Stimulated activated CD4-positive, alpha-beta T cell treated with anti-CD3 and anti-CD28 coated beads, Interleukin-15, amount 100 ng/mL, for 1 hour (primary cell): ENCODE measurements at places on chromosomes 2 and 18.

DNA sequence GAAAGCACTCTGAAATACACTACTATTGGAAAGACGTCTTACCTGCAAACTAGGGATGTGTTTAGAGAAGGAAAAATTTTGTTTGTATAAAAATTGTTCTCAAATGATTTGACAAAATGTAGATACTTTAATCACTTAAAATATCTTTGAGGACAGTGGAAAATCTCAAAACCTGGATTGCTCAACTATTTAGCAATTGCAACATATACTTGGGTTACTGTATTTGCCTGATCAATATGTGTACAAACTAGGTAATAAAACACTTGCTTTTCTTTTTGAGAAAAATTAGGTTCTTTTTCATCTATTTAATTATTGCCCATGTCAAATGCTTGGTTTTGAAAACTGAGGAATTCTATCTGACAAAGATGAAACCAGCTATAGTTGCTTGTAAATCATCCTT lies 60.9 kb downstream of the CPS1 start:
- no peak for DNase-seq

- DNase-seq, result no peak
Measured at GRCh38 chr18:14104906-14105748, 27.1 kb downstream of the ZNF519 start.

DNA sequence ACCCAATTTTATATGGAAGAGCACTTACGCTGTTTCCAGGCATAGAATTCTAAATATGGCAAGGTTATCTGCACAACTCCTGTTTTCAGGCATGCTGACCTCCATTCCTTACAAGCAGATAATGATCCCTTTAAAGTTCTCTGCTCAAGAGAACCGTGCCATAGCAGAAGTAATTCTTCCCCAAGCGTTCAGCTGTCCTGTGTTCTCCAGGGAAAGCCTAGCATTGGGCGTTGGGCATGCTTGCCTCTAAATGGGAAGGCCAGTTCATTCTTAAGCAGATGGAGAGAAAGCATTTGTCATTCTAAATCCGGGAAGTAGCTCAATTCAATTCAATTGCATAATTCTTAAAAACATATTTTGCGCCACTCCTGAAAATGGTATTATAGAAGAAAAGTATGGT lies 55.7 kb upstream of the EML4 start:
- DNase-seq, result no peak

DNA sequence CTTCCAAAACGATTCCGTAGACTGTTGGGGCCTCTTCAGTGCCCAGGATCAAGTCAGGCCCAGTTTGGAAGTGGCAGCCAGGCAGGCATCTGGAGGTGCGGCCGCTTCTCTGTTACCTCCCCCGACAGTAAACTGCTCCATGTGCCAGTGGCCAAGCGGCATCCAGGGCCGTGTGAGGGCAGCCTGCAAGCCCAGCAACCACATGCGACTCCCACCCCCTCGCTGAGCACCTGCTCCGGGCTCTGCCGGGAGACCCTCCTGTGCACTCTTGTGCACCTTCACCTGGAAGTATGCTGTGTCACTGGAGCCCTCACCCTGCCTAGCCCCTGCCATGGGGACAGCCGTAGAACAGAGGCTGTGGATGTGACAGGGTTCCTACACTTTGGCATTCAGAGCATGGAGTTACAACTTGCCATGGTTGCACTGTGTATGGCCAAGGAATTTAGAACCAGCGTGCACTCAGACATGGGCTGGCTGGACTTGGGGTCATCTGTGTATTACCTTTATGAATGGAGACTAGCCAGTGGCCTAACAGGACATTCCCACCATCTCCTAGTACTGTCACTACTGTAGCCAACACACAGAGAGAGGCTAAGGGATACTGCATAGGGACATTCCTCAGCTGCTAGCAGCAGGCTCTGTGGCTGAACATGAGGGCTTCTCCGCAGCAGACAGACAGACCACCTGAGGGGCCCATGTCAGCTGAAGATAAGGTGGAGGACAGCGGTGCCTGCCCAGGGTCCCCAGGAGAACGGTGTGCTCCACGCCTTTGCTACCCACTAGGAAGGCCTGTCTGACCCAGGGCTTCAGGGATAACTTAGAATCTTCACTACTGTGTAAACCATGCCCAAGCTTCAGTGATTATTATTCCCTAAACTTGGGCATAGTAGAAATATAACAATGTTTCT lies 25.0 kb upstream of the FAHD2A start:
- no peak for DNase-seq

DNA sequence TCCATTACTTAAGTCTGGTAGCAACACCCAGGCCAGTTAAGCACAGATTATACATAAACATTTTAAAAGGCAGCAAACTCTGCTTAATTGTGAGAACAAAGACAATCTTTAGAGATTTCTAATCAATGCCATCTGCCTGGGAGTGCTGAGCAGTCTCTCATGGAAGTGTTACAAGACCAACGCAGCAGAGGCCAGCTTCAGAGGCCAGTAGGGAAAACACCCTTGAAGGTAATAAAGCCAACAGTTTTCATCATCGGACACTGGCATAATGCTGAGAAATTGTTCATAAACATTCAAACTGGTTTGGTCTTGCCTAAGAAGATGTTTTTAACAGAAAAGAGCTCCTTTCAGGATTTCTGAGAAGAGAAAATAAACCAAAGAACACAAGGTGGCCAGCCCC lies 35.0 kb downstream of the EPB41L3 start:
- DNase-seq, result no peak

GRCh38 chr18:22005191-22005841 lies 164.1 kb upstream of the GATA6 start:
- no peak for DNase-seq
